H9 (cell line): ENCODE measurements at places on chromosomes 1 and 21. TPM values are rescaled to one million over a fixed set of nuclear protein-coding genes. Genes with fewer than 3 reads are reported as not detected.

KRTAP21-2 gene
- total RNA-seq, result not detected in 2 replicates

CYP2J2 gene
- 0.57 and 0.86 TPM in 2 replicates for total RNA-seq

SYT6 gene
- total RNA-seq, result 71.2 and 77.2 TPM in 2 replicates

PSRC1 gene
- 60.3 and 63.0 TPM in 2 replicates for total RNA-seq

TMED5 gene
- 32.9 and 35.0 TPM in 2 replicates for total RNA-seq

GRCh38 chr1:225941187-225941941 lies at the start of gene LEFTY2:
LEFTY2 (minus strand) TSS chr1:225941220; CDS start chr1:225941140, 80 bp downstream.
- DNase-seq, result no peak

GRCh38 chr1:107643766-107644165 lies 321.2 kb downstream of the VAV3 start:
- DNase-seq, result no peak

DNA sequence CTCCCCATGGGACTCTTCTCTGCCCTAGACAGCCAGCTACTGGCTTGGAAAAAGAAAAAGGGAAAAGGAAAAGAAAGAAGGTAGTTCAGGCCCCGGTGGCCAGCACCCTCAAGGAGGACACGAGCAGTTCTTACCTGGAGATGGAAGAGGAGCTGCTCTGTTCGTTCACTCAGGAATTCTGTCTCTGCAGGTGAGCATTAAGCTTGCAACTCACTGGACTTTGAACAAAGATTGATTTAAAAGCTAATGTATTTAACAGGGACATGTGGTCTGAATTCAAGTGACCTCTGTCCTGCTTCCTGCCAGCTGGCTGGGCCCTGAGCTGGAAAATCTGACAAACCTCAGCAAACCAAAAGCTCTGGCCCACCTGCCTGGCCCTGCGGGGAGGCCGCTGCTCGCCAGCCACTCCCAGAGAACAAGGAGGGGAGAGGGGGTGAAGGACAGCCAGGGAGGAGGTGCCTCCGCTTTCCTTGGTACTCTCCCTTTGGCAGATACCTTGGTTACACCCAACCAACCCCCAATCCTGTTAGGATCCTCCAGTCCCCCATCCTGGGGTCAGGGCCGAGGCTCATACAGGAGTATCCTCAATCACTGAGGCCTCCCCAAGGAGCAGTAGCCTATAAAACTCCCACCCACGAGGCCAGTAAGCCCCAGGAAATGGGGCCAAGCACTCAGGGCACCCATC lies at the start of gene PDZK1:
Gene PDZK1, minus strand, starts transcription at position 186 of the 685 bp plus-strand sequence. CDS start 19,347 bp downstream, outside the sequence.
- peak; percentile 37 for DNase-seq

DNA sequence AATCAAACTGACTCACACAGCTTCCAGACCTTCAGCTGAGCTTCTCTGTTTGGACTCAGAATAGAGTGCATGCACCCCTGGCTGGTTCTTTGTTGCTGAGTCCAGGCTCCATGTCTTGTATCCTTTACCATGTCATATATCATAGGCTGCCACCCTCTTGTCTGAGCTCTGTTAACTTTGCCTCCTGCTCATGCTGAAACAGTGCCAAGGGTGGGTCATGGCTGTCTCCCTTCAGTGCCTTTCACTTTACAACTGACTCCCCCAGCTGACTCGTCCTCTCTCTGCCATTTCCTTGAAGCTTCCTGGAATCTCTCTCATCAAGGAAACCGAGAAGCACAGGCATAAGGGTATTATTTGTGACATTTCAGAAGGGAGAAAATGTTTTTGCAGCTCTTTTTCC lies 885.3 kb downstream of the TTLL7 start:
- DNase-seq, result no peak

DNA sequence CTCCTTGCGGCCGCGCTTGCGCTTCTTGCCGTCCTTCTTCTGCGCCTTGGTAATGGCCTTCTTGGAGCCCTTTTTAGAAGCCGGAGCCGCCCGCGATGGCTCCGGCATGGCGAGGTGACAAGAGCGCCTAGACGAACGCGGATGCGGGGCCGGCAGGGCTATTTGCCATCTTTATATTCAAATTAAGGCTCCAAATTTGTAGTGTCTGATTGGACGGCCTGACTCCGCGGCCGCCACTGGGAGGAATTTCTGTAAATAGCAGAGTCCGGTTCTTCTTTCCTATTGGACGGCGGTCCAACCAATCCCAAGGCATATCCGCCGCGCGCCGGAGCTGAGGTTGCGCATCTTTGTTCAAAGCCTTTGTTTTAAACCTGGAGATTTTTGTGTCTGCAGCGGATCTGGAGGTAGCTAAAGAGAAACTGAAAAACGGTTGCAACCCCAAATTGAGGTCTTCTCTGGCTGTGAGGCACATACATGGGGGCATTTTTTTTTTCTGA lies 22.6 kb upstream of the RNF187 start:
- DNase-seq, result peak; percentile 94

DNA sequence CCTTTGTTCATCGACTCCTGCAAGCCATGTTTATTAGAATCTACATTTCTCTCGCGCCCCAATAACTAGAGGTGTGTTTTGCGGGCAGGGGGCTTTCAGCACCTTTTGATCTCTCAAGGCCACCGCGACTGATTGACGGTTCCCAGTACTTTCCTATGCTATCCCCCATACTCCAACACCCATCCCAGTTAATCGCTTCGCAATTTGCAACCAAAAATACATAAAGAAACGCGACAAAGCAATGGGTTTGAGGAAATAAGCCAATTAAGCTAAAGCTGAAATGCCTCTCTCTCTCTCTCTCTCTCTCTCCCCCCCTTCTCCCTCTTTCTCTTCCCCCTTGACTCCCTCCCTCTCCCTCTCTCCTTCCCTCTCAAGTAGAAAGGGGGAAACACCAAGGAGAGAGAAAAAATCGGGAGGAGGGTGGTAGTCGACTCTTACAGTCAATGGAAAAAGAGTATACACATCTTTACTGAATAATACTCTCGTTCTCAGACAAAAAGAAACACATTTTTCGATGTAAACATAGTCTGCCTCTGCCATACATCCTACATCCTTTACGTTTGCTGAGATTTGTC lies 128.0 kb upstream of the DPYD start:
- no peak for DNase-seq

- no peak for DNase-seq
Measured at GRCh38 chr21:34946916-34947534, 102.1 kb downstream of the RUNX1 start.
